ENCODE measurements at places on chromosomes 3 and 15. TPM values are rescaled to one million over a fixed set of nuclear protein-coding genes. Genes with fewer than 3 reads are reported as not detected.
A peak's percentile ranks its signal among the peaks of the same experiment; 100 is the strongest.

DNA sequence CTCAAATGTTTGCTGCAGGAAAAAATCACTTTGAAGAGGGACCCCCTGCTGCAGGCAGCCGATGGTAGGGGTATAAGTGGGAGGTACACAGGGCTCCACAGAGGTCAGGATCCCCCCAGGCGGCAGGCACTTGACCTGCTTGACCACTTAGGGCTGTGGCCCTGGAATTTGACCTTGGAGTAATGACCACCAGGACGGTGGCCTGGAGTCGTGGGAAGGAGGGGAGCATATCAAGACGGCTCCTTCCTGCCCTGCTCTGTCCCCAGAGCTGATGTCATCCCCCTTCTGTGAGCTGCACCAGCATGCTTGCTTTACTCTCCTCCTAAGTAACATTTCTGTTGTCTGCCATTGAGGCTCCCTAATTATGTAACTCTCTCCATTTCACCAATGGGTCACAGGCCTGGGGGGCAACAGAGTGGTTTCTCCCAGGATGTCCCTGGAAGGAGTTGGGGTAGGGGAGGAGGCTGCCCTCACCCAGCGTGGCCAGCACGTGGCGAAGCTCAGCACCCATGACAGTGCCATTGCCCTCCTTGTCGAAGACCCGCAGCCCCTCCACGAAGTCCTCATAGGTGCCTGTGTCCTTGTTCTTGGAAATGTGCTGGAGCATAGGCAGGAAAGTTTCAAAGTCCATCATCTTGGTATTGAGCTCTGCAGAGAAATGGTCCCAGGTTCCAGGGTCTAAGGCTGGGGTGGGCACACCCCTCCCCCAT lies 4.1 kb downstream of the MYL3 start:
- peak; percentile 28 for DNase-seq

DNA sequence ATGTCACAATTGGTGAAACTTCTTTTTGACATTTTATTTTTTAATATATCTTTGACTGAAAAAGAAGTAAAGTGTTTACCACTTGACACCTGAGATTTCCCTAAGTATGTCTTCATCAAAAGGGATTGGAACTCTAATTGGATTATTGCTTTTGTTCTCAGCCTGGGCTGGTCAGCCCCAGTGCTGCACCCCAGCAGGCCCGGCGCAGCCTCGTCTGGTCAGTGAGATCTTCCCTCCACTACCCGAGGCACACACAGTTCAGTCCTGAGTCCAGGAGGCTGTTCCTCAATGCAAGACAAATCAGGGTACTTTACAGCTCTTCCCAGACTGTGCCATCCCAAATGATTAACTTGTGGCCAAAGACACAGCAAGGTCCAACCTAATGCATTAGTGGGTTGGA lies 146.9 kb upstream of the SEMA6D start:
- no peak for DNase-seq

- DNase-seq, result no peak
Measured at GRCh38 chr15:27806396-27806795, 292.7 kb downstream of the OCA2 start.

DNA sequence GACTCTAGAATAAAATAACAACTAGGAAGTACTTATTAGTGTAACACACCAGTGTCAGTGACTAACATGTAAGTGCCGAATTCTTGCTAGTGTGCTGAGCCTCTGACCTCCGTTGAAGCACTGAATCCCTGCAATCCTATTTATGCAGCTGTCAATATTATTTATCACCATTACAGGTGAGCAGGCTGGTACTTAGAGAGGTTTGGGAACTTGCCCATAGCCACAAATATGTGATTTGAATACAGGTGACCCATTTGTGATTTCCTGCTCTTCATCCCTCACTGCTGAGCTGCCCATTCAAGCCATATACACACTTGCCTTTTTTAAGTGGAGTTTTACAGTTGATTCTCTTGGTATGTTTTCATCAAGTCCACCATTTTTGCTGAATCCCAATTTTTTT lies 12.2 kb downstream of the EIF4E3 start:
- DNase-seq, result no peak

The GPR156 gene
- total RNA-seq, result 0.14 TPM

The POTEB gene
- not detected for total RNA-seq

GRCh38 chr3:1830851-1831250 lies 267.8 kb upstream of the CNTN4 start:
- DNase-seq, result no peak

The SERPINI2 gene
- 1.9 TPM for total RNA-seq

DNA sequence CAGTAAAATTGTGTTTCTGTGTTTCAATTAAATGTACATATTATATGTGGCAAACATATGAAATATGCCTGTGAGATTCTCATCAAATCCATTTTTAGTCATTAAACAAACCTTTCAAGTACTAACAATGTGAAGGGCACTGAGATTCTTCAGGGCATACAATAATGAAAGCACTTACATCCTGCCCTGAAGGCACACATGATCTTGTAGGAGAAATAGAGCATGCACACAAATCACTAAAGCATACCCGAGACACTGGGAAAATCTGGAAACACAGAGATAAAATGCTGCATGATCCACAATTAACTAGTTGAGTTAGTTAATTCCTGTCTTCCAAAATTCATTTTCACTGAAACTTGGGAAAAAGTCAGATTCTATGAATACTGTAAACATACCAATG lies 810.5 kb upstream of the NECTIN3 start:
- DNase-seq, result no peak

DNA sequence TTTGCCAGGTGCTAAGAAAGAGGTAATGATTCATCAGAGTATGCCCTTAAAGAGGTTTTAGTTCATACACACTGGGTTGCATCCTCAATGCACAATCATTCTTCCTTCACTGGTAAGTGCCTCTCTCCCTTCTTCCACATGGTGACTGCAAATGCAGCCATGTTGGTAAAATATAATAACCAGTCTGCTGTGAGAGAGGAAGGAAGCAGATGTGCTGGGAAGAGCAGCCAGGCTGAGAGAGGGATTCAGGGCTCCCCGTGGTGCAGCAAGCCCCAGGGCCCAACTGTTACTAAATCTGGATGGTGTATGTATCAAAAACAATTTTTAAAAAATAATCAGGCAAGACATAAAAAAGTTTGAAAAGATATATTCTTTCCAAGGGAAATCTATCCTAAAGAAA lies 498.1 kb downstream of the MAGI1 start:
- no peak for DNase-seq

The RTP3 gene
- total RNA-seq, result not detected

- no peak for DNase-seq
Measured at GRCh38 chr3:46668116-46668515, 25.4 kb downstream of the ALS2CL start.

DNA sequence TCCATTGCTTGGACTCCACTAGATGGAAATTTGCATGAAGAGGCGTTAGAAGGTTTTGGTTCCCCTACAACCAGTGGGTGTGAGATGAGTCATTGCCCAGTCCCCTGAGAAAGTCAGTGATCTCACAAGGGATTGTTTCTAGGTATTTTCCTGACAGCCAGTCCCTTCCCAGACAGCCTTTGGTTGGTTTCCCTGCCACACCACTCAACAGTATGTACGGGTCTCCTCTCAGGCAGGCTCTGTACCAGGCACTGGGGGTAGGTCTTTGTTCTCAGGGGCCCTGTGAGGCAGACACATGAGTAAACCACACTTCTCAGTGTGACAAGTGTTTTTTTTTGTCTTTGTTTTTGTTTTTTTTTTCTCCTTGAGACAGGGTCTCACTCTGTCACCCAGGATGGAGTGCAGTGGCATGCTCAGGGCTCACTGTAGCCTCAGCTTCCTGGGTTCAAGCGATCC lies 4.0 kb downstream of the LAMP3 start:
- no peak for DNase-seq

DNA sequence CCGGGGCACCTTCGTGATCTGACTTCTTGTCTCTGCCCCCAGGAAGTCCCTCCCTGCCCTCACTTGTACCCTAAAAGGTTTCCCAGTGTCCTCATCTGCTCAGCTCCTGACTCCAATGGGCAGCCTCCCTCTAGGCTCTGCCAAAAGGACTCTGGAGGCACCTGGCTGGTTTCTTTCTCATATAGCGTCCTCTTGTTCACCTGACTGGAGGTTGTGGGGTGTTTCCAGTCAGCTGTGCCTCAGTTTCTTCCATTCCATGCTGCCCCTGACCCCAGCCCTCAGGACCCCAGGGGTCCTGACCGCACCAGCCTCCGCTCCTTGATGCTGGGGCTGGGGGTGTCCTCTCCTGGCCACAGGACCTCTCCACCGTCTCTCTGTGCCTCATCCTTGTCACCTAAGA lies 2.5 kb downstream of the PRR23E start:
- DNase-seq, result no peak

DNA sequence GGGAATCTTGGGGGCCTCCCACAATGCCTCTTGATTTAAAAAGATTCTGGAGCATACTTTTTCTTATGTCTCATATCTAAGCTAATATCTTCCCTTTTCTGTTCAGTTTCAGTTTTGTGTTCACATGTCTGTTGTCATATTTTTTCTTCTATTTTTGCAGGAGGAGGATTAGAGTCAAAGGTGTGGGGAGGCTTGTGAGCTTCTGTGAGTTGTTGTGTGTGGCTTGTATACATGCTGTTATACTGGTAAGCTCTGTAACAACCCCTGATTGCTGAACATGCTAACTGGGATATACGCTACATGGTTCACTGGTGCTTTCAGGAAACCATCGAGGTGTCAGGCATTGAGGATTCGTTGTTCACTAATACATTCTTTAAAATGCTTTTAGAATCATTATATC lies 83.5 kb downstream of the SLC25A26 start:
- DNase-seq, result no peak

GRCh38 chr3:100927775-100928174 lies 65.4 kb downstream of the ABI3BP start:
- no peak for DNase-seq

The LSAMP gene
- total RNA-seq, result 3.7 TPM
